Retina (tissue), 1 donor: ENCODE measurements at places on chromosomes 2 and 18.

DNA sequence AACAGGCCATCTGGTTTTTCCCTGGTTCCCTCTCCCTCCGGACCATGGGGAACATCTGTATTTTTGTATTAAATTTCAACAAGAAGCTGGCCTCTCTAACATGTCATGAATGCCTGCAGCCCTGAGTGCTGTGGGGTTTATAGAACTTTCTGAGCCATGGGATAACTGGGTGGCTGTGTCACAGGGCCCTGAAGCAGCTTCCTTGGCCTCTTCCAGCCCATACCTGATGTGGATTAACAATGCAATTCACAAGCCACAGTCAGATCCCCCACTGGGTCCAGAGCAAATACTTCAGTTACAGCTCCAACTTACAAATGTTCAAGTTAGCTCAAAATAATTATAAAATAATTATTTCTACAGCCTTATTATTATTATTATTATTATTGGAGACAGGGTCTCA lies 307.8 kb upstream of the CELF4 start:
- no peak for DNase-seq

DNA sequence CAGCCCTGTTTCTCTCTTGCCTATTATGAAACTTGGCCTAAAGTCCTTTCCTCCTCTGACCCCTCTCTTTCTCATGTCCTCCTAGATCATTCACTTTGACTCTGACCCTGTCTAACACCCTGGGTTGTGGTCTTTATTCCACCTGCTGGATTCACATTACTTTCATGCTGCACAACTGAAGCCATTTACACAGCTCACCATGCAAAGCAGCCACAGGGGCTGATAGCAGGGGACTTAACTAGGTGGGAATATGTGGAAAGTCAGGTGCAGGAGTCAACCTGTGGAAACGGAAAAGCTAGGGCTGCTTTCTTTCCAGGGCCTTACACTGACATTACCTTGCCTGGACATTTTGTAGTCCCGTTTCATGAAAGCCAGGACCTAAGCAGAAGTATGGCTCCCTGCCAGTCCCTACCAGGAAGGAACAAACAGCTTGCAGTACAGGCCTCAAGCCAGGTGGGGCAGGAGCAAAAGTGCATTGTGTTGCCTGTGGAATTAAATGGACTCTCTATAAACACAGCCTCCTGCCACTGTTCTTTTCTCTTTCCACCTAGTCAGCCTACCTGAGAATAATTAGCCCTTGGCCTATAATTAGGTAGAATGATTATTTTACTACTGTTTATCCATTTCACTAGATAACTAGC lies 11.8 kb downstream of the MAPRE3 start:
- no peak for DNase-seq

DNA sequence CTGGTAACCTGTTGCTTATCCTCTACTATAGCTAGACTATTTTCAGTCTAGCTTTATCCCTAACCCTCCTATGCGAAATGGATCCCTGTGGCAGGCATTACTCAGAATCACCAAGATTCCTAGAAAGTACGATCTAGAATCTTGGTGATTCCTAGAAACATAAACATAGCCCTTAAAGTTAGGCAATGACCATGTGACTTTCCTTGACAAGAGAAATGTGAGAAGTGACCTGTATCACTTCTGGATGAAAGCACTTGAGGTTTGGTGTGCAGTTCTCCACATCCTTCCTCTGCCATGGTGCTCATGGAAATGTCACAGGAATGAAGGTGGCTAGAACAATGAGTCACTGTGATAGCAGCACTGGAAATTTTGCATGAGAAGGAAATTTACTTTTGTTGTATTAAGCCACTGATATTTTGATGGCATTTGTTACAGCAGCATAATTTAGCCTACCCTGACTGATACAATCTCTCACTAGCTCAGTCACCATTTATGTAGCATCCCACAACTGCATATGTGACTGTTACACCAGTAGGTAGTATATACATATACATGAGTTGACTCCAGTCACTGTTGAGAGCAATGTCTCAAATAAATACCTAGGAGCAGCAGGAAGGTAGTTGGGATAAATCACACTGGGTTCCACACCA lies 68.3 kb upstream of the MAPRE2 start:
- no peak for DNase-seq

DNA sequence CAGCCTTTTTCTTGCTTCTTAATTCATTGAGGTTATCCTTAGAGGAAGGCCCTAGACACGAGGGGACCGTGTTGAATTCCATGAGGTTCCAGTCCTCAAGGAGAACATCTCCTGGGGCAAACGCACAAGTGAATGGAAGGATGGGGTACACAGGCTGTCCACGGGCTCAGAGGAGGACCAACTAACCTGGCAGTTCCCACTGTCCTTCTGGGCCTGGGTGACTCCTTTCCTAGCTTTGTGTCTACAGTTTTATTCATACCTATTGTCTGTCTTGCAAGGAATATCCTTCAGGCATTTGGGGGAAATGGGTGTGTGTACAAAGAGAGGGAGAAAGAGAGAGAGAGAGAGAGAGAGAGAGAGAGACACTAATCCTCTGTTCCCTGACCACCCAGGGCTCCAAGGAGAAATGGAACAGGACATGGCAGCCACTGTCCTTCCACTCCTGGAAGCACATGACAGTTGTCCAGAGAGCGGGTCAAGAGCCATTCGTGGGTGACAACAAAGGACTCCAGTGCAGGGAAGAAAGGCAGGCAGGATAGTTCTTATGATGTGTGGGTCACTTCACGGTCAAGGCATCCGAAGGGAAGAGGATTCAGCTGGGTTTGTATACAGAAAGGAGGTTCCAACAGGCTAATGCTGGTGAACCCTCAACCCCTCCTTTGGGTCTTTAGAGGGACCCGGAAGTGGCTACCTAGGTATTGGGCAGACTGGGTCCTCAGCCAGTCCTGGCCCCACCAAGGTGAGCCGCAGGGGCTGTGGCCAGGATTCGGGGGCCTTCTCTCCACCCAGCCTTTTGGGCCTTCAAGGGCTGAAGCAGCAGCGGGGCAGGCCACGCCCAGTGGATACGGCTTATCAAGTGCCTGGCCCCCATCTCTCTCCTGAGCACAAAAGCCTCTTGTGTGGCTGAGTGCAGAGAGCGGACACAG lies 150.6 kb downstream of the MYCN start:
- peak; percentile 59 for DNase-seq

DNA sequence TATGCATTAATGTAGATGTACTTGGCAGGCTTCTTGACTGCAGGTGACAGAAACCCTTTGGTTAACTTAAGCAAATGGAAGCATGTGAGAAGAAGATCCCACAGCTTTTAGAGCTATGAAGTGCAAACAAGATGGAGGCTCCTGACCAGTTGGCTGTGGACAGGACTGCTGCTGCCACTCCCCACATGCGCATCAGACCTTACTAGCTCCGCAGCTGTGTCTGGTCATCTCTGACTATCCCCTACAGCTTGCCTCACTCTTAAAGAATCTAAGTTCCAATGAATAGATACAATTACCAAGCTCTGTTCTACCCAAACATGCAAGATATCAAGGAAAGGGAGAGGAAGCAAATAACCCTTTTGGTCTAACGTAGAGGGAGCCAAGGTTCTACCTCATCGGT lies 587.6 kb downstream of the DSC3 start:
- no peak for DNase-seq

DNA sequence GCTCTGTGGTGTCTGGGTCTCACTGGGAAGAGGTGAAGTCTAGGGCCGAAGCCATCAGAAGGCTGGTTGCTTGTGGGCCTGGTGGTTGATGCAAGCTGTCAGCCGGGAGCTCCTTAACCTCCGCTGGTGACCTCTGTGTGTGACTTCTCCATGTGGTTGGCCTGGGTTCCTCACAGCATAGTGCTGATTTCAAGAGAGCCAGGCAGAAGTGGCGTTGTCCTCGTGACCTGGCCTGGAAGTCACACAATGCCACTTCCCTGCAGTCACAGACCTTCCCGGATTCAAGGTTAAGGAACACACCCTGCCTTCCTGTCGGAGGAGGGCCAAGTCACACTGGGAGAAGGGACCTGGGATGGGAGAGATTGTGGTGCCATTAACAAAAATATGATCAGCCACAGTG lies 303.7 kb upstream of the HS6ST1 start:
- no peak for DNase-seq

DNA sequence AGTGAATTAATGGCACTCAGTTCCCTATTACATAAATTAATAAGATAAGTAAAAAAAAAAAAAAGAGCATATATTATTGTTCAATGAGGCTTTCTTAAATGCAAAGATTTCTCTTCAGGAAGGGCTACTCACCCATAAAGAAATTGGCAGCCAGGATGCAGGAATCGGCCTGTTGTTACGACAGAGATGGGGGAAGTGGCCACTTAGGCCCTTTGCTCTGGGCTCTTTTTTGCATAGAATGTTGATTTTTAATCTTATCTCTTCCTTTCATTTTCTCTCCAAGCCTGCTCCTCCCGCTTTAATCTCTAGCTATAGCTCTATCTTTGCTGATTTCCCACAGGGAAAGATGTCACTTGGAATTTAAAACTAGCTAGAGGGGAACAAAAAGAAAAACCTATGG lies 391.8 kb upstream of the CRIM1 start:
- DNase-seq = peak; percentile 17

DNA sequence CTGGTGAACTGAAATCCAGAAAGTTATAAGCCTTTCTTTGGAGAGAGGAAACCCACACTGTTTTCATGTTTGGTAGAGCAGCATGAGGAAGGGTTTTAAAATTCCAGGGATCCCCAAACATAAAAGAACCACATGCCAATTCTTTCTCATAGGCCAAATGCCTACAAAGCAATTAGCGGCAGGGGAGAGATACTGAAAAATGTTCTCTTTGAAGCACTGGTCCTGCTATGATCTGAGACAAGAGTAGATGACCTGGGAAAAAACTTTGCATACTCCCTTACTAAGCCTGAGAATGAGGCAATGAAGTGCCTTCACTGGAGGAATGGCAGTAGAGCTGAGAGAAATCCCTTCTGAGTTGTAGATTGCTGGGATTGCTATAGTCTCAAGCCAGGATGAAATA lies 1261.7 kb downstream of the DSC3 start:
- DNase-seq = no peak

GRCh38 chr2:121375621-121376159 lies 90.7 kb upstream of the TFCP2L1 start:
- DNase-seq = no peak

DNA sequence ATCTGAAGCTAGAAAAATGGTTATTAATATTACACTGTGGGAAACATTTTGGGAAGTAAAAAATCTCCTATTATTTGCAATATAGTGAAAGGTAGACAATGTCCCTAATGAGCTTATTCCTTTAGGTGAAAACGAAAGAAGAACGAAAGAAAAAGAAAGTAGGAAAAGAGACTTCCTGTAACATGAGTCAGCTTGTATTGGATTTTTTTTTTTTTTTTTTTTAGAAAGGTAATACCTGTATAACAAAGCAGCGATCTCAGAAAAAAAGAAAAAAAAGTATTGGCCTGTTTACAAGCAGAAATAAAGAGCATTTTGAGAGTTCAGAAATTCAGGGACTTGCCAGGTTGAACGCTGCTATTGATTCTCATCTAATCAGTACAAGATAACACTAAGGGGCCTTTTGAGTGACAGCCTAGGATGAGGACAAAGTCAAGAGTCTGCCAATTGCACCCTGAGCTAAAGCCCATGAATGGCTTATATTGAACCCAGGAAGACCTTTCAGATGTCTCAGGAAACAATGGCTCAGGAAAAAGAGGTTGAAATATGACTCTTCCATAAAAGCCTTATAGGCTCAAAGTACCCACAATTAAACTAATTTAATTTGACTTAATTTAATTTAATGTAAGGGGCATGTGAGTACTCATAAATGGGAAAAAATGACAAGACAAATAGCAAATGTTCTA lies 615.6 kb upstream of the CDH2 start:
- DNase-seq = no peak

DNA sequence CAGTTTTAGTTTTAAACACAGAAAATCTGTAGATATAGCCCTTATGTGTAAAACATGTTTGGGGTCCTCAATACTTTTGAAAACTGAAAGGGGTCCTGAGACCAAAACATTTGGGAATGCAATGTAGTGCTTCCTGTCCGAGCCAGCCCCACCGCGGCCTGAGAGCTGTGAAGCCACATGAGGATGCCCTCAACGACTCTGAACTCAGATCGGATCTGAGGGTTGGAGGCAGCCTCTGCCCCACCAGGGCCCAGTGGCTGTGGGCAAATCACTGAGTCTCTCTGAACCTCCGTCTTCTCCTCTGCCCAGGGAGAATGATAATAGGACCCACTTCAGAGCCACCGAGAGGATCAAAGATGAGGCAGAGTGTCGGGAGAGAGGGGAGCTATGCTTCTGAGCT lies 33.4 kb upstream of the HPCAL1 start:
- DNase-seq = no peak

GRCh38 chr2:98165516-98166071 lies 78.6 kb downstream of the VWA3B start:
- DNase-seq = no peak

- no peak for DNase-seq
Observed at GRCh38 chr2:54945391-54946219, 104.6 kb downstream of the RTN4 start.

DNA sequence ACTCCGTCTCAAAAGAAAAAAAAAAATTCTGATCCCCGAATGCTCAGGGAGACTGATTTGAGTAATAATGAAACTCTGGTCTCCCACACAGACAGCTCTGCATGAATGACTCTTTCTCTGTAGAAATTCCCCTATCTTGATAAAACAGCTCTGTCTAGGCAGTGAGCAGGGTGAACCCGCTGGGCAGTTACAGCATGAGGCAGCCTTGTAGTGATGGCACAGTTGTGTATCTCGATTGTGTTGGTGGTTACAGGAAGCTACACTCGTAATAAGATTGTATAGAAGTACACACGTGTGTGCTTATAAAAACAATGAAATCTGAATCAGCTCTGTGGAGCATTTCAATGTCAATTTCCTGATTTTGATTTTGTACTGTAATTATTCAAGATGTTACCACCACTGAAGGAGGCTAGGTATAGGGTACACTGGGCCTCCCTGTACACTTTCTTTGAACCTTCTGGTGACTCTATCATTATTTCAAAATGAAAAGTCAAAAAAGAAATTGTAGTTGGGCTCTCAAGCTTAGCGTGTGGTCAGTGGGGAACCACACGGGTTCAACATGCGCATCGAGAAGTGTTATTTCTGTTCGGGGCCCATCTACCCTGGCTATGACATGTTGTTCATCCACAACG lies 34.9 kb upstream of the ATP8B1 start:
- DNase-seq = no peak

DNA sequence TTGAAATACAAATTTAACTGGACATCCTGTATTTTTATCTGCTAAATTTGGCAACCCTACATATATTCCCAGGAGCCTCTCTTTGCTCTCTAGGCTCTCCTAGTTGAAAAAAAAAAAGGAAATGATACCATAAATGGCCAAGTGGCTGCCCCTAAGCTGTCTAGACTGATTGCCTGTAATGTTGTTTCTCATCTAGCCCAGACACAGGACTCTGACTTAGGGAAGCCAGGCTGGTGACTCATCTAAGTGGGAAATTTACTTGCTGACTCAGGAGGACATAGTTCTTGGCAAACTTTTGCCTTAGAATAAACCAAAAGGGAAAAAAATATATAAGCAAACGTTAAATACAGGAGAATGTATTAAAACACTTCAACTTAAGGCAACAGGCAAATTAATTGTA lies 14.6 kb upstream of the ITGAV start:
- no peak for DNase-seq

- no peak for DNase-seq
Observed at GRCh38 chr18:2537296-2537695, 34.0 kb downstream of the METTL4 start.
